WTC11 (cell line): ENCODE measurements at places on chromosomes 3 and 15.

- no peak for DNase-seq
Measured at GRCh38 chr3:148975696-148976095, 15.6 kb upstream of the GYG1 start.

- no peak for DNase-seq
Measured at GRCh38 chr3:160808838-160809237, 52.8 kb downstream of the PPM1L start.

GRCh38 chr3:52119099-52119498 lies 35.1 kb downstream of the POC1A start:
- no peak for DNase-seq

DNA sequence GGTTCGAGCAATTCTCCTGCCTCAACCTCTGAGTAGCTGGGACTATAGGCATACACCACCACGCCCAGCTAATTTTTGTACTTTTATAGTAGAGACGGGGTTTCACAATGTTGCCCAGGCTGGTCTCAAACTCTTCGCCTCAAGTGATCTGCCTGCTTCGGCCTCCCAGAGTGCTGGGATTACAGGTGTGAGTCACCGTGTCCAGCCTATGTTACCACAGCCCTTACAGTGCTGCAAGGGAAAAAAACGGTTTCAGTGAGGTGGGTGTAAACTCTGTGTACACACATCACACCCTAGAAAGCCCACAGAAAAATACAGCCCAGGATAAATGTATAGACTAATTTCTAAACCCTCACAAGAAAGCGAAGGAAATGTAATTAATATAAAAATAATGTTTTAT lies 103.5 kb upstream of the AKAP13 start:
- DNase-seq = no peak

GRCh38 chr3:100438623-100438974 lies 37.3 kb downstream of the LNP1 start:
- DNase-seq = no peak

DNA sequence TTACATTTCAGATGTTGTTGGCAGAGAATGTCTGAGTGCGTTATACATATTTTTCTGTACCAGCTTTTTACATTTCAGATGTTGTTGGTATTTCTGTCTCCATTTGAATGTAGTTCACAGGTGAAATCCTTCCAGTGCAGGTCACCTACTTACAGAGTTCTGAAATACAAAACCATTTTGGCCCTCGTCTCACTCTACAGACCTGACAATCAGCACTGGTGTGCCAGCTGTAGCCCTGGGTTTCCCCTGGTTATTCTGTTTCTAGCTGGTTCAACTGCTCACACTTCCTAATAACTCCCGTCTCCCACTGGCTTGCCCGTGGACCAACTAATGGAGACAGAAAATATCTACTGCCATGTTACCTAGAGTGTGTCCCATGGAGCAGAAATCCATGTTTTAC lies 87.5 kb upstream of the CDIN1 start:
- DNase-seq = no peak

- no peak for DNase-seq
Measured at GRCh38 chr3:131194816-131195215, 168.1 kb downstream of the NEK11 start.

- no peak for DNase-seq
Measured at GRCh38 chr3:54122324-54123002, at the start of gene CACNA2D3. TSS of gene CACNA2D3 (plus strand) at chr3:54122552.

GRCh38 chr3:9400616-9401015 lies 3.2 kb downstream of the SETD5 start:
- no peak for DNase-seq

GRCh38 chr3:56547486-56547885 lies 9.5 kb upstream of the CCDC66 start:
- no peak for DNase-seq

- no peak for DNase-seq
Measured at GRCh38 chr3:123562547-123562946, 22.3 kb downstream of the HACD2 start.

DNA sequence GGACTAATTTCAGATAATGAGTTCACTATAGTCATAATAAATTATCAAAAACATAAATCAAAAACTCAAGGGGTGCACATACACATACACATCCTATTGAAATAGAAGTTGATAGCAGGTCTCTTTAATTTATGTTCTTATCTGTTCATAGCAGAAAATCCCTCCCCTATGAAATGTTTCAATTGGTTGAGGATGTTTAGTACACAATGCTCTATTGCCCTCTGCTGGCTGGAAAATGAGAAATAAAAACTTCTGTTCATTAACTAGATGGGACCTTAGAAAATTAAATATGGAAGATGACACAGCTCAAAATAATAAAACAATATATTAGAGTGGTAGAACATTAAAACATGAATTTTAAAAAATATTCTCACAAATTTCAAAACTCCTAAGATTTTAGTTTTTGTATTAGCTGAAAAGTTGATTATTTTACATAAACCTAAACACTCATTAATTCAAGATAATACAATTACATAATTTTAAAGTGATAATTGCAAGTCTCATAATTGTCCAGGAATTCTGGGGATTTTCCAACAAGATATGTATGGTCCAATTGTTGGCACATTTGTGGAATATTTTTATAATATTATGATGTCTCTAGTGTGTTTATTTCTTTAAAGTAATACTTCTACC lies 735.0 kb downstream of the ROBO1 start:
- no peak for DNase-seq

DNA sequence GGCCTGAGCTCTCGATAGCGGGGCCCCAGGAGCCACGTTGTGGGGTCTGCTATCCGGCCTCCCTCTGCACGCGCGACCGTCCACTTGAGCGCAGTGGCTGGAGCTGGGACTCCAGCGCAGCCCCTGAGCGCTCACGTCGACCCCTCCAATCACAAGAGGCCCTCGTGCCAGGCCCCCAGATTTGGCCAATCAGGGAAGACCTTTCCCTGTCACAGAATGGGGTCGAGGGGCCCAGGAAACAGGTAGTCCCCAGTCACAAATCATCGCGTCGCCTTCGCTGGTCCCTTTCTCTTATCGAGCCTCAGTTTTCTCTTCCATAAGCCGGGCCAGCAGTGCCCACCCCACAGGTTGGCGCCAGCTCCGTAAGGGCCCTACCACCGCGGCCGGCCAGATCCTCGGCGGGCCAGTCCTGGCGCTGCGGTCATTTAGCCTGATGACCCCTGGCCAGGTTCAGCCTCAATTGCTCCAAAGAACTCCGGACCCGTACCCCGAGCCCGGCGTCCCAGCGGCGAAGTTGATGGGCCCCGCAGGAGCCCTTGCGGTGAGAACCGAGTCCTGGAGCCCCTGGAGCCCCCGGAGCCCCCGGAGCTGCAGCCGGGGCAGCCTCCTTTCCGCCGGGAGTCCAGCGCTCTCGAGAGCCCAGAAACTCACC lies 435 bp downstream of the ALDH1L1 start:
- DNase-seq = peak; percentile 66

- DNase-seq = no peak
Measured at GRCh38 chr15:75508840-75509532, 57.5 kb upstream of the SIN3A start.

- DNase-seq = no peak
Measured at GRCh38 chr3:101926594-101927105, 77.3 kb downstream of the NFKBIZ start.
